ENCODE measurements at places on chromosomes 7 and 10. TPM values are rescaled to one million over a fixed set of nuclear protein-coding genes. Genes with fewer than 3 reads are reported as not detected.
A peak's percentile ranks its signal among the peaks of the same experiment; 100 is the strongest.

Gene SH2D4B
- total RNA-seq, result 1.4 TPM

Gene OR2A12
- total RNA-seq, result not detected

Gene C10orf95
- 5.7 TPM for total RNA-seq

Gene SFRP5
- 0.27 TPM for total RNA-seq

Gene PON1
- total RNA-seq, result 0.24 TPM

Gene SLC29A3
- total RNA-seq, result 13.2 TPM

Gene ARHGAP19
- 15.4 TPM for total RNA-seq

- H3K27ac ChIP-seq, result no peak overlapping the region
- no peak for DNase-seq
- no peaks in the 10 kb centered on the region for H3K27me3 ChIP-seq
- H3K4me1 ChIP-seq, result no peaks in the 10 kb centered on the region
These were observed 13.5 kb downstream of the MACROH2A2 start for GRCh38 chr10:70066190-70066589.

DNA sequence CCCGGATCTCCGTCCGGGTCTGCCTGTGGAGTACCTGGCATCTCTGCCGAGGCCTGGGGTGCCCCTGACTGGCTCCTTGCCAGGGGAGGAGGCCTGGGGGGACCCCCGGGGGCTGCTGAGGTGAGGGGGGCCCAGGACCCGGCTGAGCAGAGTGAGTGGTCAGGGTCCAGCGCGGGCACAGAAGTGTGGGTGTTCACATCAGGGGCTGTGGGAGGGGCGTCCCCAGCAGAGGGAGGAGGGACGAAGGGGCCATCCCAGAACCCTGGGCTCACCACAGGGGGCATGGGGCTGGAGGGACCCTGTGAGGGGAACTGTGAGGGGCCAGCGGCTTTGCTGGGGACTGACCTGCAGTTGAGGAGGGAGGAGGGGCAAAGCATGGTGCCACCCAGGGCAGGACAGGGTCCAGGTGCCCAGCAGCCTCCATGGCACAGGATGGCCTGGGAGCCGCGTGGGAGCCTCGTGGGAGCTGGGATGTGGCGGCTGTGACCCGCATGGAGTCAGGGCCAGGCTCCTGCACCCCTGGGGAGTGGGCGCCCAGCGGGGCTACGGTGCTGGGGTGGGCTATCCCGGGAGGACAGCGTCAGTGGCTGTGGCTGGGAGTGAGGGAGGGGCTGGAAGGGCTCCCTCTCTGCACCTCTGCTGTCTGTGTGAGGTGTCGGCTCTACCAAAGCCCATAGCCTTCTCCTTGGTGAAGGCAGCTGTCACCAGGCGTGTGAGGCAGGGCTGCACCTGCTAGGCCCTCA, 91.2 kb downstream of the DNAJB6 start:
- H3K27me3 ChIP-seq, result no peaks in the 10 kb centered on the region
- no peaks in the 10 kb centered on the region for H3K36me3 ChIP-seq
- H3K4me1 ChIP-seq, result peaks cover 9% of the 10 kb centered on the region
- H3K4me3 ChIP-seq, result no peak overlapping the region
- no peak overlapping the region for H3K27ac ChIP-seq

DNA sequence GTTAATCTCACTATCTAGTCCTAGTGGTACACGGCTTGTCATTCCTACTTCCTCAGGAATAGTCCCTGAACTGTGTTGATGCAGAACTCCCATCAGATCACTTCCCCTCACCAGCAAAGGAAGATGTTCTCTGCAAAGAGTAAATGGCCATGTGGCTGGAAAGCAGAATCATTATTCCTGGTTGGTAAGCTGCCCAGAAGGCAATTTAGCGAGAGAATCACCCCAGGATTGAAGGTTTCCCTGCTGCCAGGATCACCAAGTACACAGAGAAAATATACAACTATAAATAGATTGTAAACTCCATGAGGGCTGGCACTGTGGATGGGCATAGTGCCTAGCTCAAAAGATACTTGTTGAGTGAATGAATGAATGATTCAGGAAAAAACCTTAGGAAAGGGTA, 115.0 kb downstream of the GFRA1 start:
- H3K36me3 ChIP-seq, result no peaks in the 10 kb centered on the region
- H3K4me1 ChIP-seq, result no peaks in the 10 kb centered on the region
- H3K27ac ChIP-seq, result no peak overlapping the region
- no peaks in the 10 kb centered on the region for H3K27me3 ChIP-seq
- no peak overlapping the region for H3K4me3 ChIP-seq
- no peak for DNase-seq

GRCh38 chr7:149228831-149229471, 10.5 kb upstream of the ZNF212 start:
- H3K36me3 ChIP-seq, result peaks cover 18% of the 10 kb centered on the region
- no peak overlapping the region for H3K4me3 ChIP-seq

- H3K27ac ChIP-seq, result no peak overlapping the region
- H3K4me3 ChIP-seq, result no peak overlapping the region
- no peaks in the 10 kb centered on the region for H3K27me3 ChIP-seq
- no peaks in the 10 kb centered on the region for H3K4me1 ChIP-seq
- no peaks in the 10 kb centered on the region for H3K36me3 ChIP-seq
- DNase-seq, result no peak
These were observed 64.4 kb downstream of the BPGM start for GRCh38 chr7:134710854-134711624.

DNA sequence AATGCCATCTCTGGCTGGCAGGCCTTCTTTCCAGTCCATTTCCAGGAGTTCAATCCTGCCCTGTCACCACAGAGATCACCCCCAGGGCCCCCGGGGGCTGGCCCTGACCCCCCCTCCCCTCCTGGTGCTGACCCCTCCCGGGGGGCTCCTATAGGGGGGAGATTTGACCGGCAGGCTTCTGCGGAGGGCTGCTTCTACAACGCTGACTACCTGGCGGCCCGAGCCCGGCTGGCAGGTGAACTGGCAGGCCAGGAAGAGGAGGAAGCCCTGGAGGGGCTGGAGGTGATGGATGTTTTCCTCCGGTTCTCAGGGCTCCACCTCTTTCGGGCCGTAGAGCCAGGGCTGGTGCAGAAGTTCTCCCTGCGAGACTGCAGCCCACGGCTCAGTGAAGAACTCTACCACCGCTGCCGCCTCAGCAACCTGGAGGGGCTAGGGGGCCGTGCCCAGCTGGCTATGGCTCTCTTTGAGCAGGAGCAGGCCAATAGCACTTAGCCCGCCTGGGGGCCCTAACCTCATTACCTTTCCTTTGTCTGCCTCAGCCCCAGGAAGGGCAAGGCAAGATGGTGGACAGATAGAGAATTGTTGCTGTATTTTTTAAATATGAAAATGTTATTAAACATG, 6.0 kb downstream of the CHPF2 start:
- no peaks in the 10 kb centered on the region for H3K27me3 ChIP-seq
- no peak for DNase-seq
- peaks cover 73% of the 10 kb centered on the region for H3K36me3 ChIP-seq
- no peak overlapping the region for H3K4me3 ChIP-seq
- H3K4me1 ChIP-seq, result peaks cover 15% of the 10 kb centered on the region
- no peak overlapping the region for H3K27ac ChIP-seq

DNA sequence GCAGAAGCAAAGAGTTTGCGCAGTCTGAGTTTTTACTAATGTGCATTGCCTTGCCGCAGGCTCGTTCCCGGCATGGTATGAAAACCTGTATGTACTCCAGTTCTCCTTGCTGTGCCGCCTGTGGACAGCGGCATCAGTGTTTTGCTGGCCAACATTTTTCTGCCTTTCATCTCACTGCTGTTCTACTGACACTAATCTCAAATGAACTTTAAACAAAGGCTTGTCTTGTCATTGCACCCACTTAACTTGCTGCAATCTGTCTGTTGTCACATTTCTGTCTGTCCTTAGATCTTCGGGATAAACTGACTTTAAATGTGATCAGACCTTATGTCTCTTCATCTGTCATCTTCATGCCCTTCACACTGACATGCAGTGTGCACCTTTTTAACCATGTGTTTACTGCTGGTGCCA, 71.7 kb upstream of the ZNRF2 start:
- no peaks in the 10 kb centered on the region for H3K36me3 ChIP-seq
- H3K27ac ChIP-seq, result no peak overlapping the region
- H3K4me3 ChIP-seq, result no peak overlapping the region
- H3K4me1 ChIP-seq, result no peaks in the 10 kb centered on the region
- DNase-seq, result no peak

GRCh38 chr10:114822444-114823076, 980 bp downstream of the FHIP2A start:
- peak overlapping the region; percentile 92 for H3K4me3 ChIP-seq
- peaks cover 47% of the 10 kb centered on the region for H3K4me1 ChIP-seq
- no peaks in the 10 kb centered on the region for H3K27me3 ChIP-seq

DNA sequence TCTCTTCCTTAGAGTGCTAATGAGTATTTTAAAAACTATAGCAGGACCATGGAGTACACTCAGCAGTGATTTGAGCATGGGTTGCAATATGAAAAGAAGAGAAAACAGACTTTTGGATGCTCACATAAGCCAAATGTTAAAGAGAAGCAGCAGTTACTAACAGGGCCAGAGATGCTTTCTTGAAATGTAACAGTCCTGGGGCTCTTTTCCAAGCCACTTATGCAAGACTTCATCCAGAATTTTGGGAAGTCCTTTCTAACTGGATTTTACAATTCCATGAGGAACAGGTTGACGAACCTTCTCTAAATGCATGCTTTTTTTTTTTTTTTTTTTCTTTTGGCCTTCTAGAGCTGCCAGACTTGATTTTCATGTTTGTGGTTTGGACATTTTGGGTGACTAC, 282.0 kb downstream of the SEC23IP start:
- no peaks in the 10 kb centered on the region for H3K27me3 ChIP-seq
- H3K36me3 ChIP-seq, result no peaks in the 10 kb centered on the region

GRCh38 chr10:24622781-24623301, 100.8 kb downstream of the ARHGAP21 start:
- H3K36me3 ChIP-seq, result peaks cover 15% of the 10 kb centered on the region
- no peak overlapping the region for H3K27ac ChIP-seq
- DNase-seq, result no peak

- DNase-seq, result peak; percentile 55
- H3K36me3 ChIP-seq, result no peaks in the 10 kb centered on the region
- no peak within 1 kb of the TSS for H3K27ac ChIP-seq
- peaks cover 27% of the 10 kb centered on the region for H3K4me1 ChIP-seq
- H3K4me3 ChIP-seq, result peak within 1 kb of the TSS; percentile 51
- H3K27me3 ChIP-seq, result peaks cover 51% of the 10 kb centered on the region
These were observed at the start of gene IGFBP3 for GRCh38 chr7:45920502-45921380. Gene IGFBP3 (minus strand): TSS chr7:45921272. CDS start chr7:45921140, 132 bp downstream.

DNA sequence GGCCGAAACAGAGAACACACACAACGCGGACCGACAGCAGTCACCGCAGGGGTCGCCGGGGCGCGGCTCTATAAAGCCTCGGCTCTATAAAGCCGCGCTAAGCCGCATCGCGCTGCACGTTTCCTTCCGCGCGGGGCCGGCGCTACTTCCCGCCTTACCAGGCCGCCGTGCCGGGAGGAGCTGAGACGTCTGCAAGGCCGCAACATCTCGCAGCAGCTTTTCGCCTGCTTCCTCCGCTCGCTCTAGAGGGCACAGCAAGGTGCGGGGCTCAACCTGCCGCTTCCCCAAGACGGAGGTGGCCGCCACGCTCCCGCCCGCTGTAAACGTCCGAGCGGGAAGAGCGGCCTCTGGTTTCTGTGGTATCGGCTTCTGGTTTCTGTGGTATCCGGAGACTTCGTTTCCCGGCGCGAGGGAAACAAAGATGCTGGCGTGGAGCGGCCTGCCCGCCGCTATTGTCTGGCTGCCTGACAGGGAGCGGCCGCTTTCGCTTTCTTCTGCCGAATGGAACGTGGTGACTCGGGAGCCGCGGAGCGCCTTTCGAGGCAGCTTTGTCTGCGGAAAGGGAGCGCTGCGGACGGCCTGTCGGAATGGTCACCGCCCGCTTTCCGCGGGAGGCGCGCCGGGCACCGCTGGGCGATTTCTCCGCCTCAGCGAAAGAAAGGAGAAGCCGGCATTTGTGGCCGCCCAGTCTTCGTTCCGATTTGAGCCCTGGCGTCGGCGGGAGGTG, 91.8 kb downstream of the SPAG6 start:
- no peaks in the 10 kb centered on the region for H3K27me3 ChIP-seq
- H3K27ac ChIP-seq, result peak overlapping the region; percentile 99
- H3K4me3 ChIP-seq, result peak overlapping the region; percentile 82
- H3K4me1 ChIP-seq, result peaks cover 29% of the 10 kb centered on the region
- DNase-seq, result peak; percentile 96

GRCh38 chr7:18459484-18460245, 35.9 kb upstream of the HDAC9 start:
- H3K4me3 ChIP-seq, result no peak overlapping the region
- no peaks in the 10 kb centered on the region for H3K4me1 ChIP-seq
- H3K27ac ChIP-seq, result no peak overlapping the region
- H3K36me3 ChIP-seq, result no peaks in the 10 kb centered on the region
- no peak for DNase-seq

DNA sequence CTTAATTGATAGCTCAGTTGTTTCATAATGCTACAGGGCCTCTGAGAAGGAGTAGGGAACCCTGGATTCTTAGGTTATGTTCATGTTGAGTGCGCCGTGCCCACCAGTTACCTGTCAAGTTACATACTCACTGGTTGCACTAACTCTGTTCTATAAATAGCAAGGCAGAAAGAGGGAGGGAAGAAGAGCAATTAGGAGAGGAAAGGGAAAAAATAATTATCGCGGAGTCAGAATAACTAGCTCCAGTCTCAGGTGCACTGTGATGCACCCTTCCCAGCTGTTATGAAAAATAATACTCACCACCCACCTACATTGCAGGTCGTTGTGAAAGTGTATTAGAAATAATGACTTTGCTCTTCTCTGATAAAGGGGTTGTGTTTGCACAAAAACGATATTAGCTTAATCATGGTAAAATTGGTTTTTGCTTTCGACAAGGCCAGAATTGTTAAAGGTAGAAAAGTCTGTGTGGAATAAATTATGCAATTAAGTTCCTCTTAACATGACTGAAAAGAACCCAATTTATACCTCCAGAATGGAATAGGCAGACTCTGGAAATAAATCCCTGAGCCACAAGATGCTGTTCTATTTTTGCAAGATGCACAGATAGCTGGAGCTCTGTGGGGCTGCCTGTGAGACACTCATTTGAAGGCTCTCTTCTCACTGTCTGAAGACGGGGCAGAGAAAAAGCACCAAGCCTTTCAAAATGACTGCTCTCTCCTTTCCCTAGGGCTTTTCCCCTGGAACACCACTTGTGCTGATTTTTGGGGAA, 137.6 kb upstream of the PITRM1 start:
- DNase-seq, result no peak
- H3K36me3 ChIP-seq, result no peaks in the 10 kb centered on the region
- no peaks in the 10 kb centered on the region for H3K4me1 ChIP-seq
- no peak overlapping the region for H3K4me3 ChIP-seq
- H3K27ac ChIP-seq, result no peak overlapping the region

DNA sequence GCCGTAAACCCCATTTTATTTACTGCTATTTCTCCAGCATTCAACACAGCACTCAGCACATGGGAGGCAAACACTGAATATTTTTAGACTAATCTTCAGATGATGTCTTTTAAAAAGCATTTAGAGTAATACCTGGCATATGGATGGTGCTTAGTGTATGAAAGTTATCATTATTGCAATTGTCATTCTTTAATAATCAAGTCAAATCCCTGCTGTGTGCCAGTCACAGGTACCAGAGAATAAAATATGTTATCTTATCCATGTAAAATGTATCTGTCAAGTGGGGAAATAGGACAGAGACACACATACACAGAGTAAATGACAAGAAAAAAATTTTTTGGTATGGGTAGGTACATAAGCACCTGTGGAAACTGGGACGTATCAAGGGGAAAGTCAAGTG, 18.5 kb downstream of the ANKRD22 start:
- H3K4me1 ChIP-seq, result no peaks in the 10 kb centered on the region
- no peak for DNase-seq
- no peaks in the 10 kb centered on the region for H3K27me3 ChIP-seq
- H3K27ac ChIP-seq, result no peak overlapping the region
- H3K4me3 ChIP-seq, result no peak overlapping the region
- no peaks in the 10 kb centered on the region for H3K36me3 ChIP-seq

All from lower lobe of right lung (tissue), 2 donors.